ENCODE measurements at places on chromosomes 2 and 18.
A peak's percentile ranks its signal among the peaks of the same experiment; 100 is the strongest.

DNA sequence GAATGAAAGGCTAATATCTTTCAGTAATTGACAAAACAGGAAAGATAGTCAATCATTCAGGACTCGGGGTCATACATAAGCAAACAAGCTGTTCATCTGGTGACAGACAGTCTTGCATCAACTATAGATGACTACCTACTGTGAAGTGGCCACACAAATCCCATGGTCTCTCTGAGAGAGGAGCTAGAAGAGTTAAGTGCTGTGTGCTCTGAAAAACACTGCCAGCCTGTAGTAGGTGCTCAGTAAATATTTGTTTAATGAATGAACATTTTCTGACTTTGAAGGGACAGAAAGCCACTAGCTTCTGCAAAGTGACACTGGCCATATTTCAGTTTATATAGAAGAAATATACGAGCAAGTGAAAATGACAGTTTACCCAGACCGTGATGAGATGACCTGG is 184.0 kb upstream of the CHAC2 start:
- DNase-seq = no peak

DNA sequence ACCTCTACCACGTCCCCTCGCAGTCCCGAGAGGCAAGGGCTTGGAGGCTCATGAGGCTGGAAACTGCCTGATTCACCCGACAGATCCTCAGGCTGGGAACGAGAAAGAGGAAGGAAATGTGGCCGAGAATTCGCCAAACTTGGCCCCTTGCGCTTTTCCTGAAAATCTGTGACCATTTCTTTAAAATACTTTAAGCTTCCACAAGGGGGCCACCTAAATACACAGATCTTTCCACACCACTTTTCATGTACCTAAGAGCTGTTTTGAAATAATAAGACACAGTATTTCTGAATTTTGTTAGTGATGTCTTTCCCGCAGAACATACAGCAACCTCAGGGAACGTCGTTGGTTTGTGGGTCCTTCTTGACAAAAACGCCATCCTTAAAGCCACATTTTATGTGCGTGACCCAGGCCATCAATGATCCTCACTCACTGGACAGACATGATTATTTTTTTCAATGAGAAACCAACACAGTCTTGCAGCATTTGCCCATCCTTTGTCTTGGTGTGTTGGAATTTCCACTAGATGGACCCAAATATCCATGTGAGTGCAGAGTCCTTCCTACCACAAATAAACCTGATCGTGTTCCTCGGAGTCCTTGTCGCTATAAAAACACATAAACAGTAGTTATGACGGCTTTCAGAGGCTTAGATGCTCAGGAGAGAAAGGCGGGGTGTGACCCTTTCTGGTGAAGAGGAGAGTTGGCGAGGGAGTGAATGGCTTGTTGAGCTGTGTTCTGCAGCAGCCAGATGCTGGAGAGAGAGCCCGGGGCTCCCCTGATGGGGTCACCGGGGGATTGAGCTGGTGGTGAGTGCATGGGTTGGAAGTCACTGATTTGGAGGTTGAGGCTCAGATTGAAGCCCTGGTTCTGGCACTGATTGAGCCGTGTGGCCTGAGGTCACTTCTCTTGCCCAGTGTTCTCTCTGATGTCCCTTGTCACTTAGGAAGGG is 25.0 kb downstream of the DCDC2C start:
- peak; percentile 63 for DNase-seq

DNA sequence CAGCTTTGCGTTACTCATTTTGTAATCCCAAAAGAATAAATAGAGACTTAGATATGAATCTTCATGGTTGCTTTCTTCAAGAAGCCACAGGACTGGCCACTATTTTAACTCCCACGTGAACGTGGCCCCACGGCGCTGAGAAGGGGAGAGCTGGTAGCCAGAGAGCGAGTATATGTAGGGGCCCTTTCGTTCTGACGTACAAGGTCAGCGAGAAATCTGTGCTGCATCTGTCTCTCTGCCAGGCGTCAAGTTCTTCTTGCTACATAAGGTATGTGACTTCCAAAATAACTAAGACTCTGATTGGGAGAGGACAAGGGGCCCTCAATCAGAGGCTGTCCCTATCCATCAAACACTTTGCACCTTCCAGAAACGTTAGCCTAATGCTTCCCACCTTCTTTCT is 149.2 kb downstream of the PLEKHA3 start:
- no peak for DNase-seq

- DNase-seq = no peak
These were observed 33.7 kb downstream of the MREG start for GRCh38 chr2:215979620-215980019.

DNA sequence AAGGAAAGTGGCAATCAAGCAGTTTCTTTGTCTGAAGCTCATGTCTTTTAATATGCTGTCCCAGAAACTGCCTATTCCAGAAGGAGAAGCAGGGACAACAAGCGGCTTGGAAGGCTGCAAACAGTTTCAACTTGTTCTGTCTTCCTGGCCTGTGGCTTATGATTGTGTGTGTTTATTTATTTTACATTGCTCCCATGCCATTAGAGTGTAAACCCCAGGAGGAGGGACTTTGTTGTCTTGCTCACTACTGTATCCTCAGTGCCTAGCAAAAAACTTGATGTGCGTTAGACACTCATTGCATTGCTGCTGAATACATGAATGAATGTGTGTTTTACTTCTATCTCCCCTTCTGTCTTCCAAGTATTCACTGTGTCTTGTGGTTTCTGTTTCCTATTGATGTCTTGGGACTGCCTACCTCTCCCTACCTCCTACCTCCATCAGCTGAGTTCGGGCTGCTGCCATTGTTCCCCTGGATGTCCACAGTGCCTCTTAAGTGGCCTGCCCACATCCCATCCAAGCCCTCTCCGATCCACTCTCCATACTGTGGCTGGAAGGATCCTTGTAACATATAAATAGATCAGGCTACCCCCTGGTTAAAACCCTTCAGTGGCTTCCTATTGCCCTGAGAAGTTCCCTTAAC is 261.4 kb downstream of the DYSF start:
- no peak for DNase-seq

- peak; percentile 56 for DNase-seq
These were observed at the start of gene TFCP2L1 for GRCh38 chr2:121284463-121285449. Gene TFCP2L1 (minus strand): TSS chr2:121285202. CDS start chr2:121285109, 93 bp downstream.

GRCh38 chr2:170928036-170928823 is 823 bp upstream of the GORASP2 start:
- DNase-seq = peak; percentile 32

DNA sequence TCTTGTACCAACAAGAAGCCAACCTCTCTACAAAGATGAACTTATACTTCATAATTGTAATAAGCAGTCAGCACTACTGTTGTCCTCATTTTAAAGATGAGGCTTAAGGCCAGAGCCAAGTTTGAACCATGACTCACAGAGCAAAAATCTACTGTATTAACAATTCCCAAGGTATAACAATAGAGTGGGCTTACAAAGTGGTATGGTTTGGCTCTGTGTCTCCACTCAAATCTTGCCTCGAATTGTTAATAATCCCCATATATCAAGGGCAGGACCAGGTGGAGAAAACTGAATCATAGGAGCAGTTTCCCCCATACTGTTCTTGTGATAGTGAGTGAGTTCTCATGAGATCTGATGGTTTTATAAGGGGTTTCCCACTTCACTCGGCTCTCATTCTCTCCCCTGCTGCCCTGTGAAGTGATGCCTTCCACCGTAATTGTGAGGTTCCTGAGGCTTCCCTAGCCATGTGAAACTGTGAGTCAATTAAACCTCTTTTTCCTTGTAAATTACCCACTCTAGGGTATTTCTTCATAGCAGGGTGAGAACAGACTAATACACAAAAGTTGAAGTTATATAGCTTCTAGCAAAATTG is 19.5 kb downstream of the MRPL44 start:
- no peak for DNase-seq

GRCh38 chr2:152445791-152446201 is 110.8 kb downstream of the FMNL2 start:
- DNase-seq = no peak

DNA sequence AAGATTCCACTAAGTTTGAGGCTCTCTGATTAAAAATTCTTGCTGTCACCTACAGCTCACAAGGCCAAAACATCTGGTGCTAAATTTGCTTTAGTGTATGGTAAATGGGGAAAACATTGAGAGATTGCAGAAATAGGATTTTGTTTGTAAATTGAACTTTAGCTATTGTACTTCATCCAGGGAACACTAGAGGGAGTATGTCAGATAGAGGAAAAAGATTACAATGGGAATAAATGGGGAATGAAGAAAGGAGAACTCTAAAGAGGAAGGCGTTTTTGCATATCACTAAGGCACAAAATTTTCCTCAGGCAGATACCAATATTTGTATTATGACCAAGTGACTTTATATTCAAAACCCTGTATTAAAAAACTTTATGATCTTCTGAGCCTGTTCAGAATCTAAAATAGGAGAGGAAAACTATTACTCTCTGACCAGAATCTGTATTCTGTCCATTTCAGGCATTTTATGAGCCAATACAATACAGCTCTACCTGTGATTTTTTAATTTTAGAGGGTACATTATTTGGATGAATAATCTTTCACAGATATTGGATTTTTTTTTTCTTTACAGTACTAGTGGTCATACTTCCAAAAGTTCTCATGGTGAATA is 52.3 kb upstream of the ITGB6 start:
- no peak for DNase-seq

DNA sequence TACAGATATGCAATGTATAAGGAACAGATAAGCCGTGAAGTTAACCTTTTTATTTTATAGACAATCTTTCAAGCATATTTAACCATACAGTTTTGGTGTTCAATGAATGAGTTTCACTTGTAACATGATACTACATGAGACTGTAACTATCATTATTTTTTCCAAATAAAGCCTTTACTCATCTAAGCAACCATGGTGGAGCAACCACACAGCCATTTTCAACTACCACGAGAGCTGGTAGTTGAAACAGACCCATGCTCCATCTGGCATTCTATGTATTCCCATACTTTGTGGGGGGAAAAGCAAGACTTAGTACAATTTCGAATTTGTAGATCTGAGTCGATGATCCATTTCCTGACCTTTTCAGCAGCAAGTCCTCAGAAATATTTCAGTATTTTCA is 159.3 kb upstream of the RND3 start:
- no peak for DNase-seq

DNA sequence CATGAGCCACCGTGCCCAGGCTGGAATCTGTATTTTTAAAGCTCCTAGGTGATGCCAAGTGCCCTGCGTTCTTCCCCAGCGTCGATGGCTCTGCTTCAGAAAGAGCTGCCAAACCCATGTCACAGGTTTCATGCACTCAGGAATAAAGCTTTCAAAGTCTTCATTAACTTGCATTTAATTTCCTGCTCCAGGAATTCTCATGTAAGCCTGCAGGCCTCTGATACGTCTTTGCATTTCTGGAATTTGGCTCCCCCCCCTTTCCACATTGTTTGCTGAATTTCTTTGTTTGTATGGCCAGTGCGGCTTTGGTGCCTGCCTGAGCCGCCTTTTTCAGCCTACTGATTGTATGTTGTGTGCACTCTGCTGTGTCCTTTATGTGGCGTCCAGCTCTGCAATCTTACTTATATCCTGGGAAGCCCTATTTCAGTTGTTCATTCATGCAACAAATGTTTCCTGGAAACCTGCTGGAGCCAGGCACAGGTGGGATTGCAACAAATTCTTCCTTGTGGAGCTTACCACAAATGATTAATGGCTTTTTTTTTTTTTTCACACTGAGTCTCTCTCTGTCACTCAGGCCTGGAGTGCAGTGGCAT is 17.9 kb upstream of the OTOF start:
- DNase-seq = peak; percentile 71

GRCh38 chr18:58290116-58290695 is 246.2 kb downstream of the NEDD4L start:
- no peak for DNase-seq

DNA sequence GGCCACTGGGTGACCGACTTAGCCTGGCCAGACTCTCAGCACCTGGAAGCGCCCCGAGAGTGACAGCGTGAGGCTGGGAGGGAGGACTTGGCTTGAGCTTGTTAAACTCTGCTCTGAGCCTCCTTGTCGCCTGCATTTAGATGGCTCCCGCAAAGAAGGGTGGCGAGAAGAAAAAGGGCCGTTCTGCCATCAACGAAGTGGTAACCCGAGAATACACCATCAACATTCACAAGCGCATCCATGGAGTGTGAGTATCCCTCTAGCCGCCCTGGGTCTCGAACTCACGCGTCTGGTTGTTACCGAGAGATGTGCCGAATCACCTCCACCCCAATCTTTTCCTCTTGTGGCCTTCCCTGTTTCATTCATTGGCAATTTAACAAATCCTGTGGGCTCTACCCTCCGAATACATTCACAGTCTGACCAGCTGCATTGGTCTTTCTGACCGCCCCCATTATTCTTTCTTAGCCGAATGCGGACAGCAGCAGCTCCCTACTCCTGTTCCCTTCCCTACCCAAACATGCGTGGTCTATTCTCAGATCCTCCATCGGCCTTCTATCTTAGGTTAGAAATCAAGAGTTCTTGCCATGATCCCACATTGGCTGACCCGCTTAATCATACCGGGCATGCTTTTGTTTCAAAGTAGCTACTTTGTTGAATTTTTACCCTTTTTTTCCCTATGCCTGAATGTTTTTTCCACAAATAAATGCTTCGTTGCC is 631 bp downstream of the RPL31 start:
- no peak for DNase-seq

GRCh38 chr18:34632321-34632720 is 77.8 kb upstream of the DTNA start:
- DNase-seq = no peak

- DNase-seq = no peak
These were observed 162.6 kb downstream of the PDE11A start for GRCh38 chr2:177909962-177910361.

- DNase-seq = no peak
These were observed 11.7 kb downstream of the SGPP2 start for GRCh38 chr2:222436040-222436413.
